ENCODE measurements at places on chromosomes 11 and 22.

DNA sequence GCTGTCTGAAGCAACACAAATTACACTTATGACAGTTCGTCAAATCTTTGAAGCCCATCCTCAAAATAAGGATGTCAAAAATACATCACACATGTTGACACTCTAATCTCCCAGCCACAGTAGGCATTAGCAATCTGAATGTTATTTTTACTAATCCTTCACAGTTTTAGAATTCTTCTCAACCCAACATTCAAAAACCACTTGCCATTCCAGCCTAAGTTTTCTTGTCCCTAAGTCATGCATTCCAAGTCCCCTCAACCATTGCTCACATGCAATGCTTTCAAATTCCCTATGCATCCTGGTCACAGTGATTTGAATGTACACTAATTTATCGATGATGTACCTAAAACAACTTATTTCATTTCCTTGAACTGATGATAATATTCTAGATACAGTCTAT lies 7.5 kb downstream of the BDNF start:
- H3K27ac ChIP-seq: no peak overlapping the region
- no peak overlapping the region for H3K4me3 ChIP-seq
- H3K36me3 ChIP-seq: no peaks in the 10 kb centered on the region
- peaks cover 32% of the 10 kb centered on the region for H3K27me3 ChIP-seq
- DNase-seq: no peak

- H3K36me3 ChIP-seq: peaks cover 6% of the 10 kb centered on the region
- no peak overlapping the region for H3K4me3 ChIP-seq
- no peaks in the 10 kb centered on the region for H3K27me3 ChIP-seq
- peak; percentile 80 for DNase-seq
- H3K27ac ChIP-seq: peak overlapping the region; percentile 23
Observed at GRCh38 chr11:9506489-9507276, 45.9 kb downstream of the ZNF143 start.

GRCh38 chr11:92192141-92192540 lies 32.5 kb upstream of the FAT3 start:
- H3K27me3 ChIP-seq: no peaks in the 10 kb centered on the region
- no peak for DNase-seq
- H3K4me3 ChIP-seq: no peak overlapping the region

DNA sequence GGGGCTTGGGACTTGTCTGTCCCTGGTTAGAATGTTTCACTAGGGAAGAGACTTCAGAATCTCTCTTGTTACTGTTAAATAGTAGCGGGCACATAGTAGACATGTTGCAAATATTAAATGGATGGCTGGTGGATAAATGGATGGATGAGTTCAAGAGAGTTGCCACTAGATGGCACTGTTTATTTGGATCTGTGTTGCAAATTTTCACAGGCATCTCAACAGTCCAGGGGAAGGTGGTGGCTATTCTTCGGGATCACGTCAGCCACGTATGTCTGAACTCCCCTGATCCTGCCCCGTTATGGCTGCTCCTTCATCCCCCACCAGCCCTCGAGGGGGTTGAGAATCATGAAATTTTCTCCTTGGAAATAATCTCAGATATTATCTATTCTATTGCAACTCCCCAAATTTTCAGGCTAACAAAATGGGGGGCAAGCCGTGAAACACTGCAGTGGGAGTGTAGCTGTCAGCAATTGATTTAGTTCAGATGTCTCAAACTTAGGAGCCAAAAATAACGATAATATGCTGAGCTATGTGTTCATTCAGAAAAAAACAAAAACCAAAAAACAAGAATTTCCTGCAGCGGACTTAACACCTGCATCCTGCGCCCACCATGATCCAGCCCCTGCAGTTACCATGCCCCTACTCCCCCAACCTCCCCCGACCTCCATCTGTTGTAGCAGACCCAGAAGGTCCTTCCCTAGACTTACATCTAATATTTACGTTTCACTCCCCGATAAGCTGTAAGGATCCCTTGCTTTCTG lies 29.1 kb upstream of the BIRC3 start:
- H3K27ac ChIP-seq: no peak overlapping the region
- DNase-seq: no peak
- H3K4me1 ChIP-seq: peaks cover 6% of the 10 kb centered on the region
- H3K4me3 ChIP-seq: peak overlapping the region; percentile 28

DNA sequence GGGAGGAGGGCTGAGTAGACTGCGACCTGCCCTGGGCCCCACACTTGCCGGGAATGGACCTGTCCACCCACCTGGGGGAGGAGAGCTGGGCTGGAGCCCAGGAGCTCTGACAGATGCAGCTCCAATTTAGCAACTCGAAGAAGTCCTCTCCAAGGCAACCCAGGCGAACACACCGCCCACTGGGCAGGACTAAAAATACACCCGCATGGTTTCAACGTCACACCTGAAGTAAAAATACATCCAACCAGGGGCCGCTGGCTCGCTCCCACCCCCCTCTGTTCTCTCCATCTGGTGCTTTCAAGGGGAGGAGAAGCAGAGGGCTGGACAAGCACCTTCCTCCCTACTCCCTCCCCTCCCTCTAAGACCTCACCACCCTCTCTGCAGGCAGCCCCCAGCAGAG lies 119.9 kb downstream of the FEZ1 start:
- peak overlapping the region; percentile 23 for H3K27ac ChIP-seq
- DNase-seq: peak; percentile 67
- H3K27me3 ChIP-seq: no peaks in the 10 kb centered on the region
- no peaks in the 10 kb centered on the region for H3K36me3 ChIP-seq
- H3K4me3 ChIP-seq: peak overlapping the region; percentile 8

- no peak overlapping the region for H3K27ac ChIP-seq
- no peaks in the 10 kb centered on the region for H3K36me3 ChIP-seq
- H3K4me1 ChIP-seq: peaks cover 26% of the 10 kb centered on the region
- peaks cover 3% of the 10 kb centered on the region for H3K27me3 ChIP-seq
- DNase-seq: no peak
- H3K4me3 ChIP-seq: no peak overlapping the region
Observed at GRCh38 chr22:38465673-38466490, 2.0 kb upstream of the KDELR3 start.

GRCh38 chr11:108914211-108914610 lies 249.3 kb downstream of the DDX10 start:
- no peak for DNase-seq
- no peaks in the 10 kb centered on the region for H3K27me3 ChIP-seq
- H3K27ac ChIP-seq: no peak overlapping the region
- H3K36me3 ChIP-seq: no peaks in the 10 kb centered on the region
- no peaks in the 10 kb centered on the region for H3K4me1 ChIP-seq

DNA sequence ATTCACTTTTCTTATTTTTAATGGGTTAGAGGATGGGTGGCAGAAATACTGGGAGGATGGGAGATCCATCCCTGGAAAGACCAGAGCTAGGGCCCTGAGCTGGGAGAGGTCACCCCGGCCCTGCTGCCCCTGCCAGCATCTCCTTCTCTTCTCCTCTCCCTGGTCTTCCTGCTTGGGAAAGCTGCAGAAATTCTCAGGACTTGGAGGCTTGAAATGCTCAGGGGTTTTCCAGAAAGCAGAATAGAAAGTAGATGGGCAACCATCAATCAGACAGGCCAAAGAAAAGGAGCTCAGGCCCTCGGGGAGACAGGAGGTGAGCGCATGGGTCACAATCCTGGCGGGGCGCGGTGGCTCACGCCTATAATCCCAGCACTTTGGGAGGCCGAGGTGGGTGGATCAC lies 1.5 kb downstream of the APOBEC3H start:
- no peaks in the 10 kb centered on the region for H3K36me3 ChIP-seq
- H3K4me1 ChIP-seq: no peaks in the 10 kb centered on the region
- no peak overlapping the region for H3K4me3 ChIP-seq

DNA sequence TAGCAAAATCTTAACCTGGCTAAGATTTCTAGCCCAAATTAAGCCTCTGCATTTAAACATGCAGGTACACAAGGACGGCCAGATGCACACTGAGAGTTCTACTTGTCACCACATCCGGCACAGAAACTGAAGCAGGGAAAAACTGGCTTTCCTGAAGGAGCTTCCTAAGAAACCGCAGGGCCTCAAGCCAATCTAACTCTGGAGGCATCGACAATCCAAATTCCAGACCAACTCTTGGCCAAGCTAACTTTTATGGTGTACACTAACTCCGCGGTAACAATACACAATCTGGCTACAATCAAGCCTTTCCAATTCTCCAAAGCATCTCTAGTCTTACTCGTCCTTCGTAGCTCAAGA lies 1.2 kb downstream of the MSANTD2 start:
- H3K4me3 ChIP-seq: peak overlapping the region; percentile 63
- peak overlapping the region; percentile 98 for H3K27ac ChIP-seq
- no peaks in the 10 kb centered on the region for H3K27me3 ChIP-seq
- H3K36me3 ChIP-seq: no peaks in the 10 kb centered on the region
- DNase-seq: no peak
- H3K4me1 ChIP-seq: peaks cover 31% of the 10 kb centered on the region

GRCh38 chr11:78688460-78688859 lies 113.8 kb upstream of the NARS2 start:
- no peaks in the 10 kb centered on the region for H3K4me1 ChIP-seq
- no peaks in the 10 kb centered on the region for H3K27me3 ChIP-seq
- DNase-seq: no peak
- H3K36me3 ChIP-seq: no peaks in the 10 kb centered on the region
- H3K4me3 ChIP-seq: no peak overlapping the region

DNA sequence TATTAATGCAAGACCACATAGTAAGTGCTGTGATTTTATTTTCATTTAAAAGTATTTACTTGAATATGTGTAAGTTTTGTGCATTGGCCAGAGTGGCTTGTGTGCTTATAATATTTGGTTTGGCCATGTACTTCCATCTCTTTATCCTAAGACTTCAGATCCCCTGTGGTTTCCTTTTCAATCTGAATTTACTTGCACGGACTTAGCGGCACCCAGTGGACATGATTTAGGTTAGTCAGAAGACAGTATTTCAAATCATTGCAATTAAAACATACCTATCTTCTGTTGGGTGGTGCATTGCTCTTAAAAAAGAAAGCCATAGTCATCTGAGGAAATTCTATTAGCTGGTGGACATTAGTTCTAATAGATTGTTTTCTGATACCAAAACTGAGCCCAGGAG lies 30.7 kb downstream of the PIWIL4 start:
- peaks cover 11% of the 10 kb centered on the region for H3K36me3 ChIP-seq
- no peak overlapping the region for H3K4me3 ChIP-seq
- H3K27ac ChIP-seq: no peak overlapping the region
- H3K27me3 ChIP-seq: no peaks in the 10 kb centered on the region
- no peaks in the 10 kb centered on the region for H3K4me1 ChIP-seq

- H3K4me1 ChIP-seq: no peaks in the 10 kb centered on the region
- H3K4me3 ChIP-seq: no peak overlapping the region
Observed at GRCh38 chr11:29962243-29962642, 54.6 kb downstream of the KCNA4 start.

GRCh38 chr11:39036021-39036420 lies 2423.4 kb downstream of the LRRC4C start:
- H3K36me3 ChIP-seq: no peaks in the 10 kb centered on the region
- H3K4me3 ChIP-seq: no peak overlapping the region
- no peaks in the 10 kb centered on the region for H3K4me1 ChIP-seq
- no peaks in the 10 kb centered on the region for H3K27me3 ChIP-seq
- no peak for DNase-seq
- H3K27ac ChIP-seq: no peak overlapping the region

GRCh38 chr22:48098243-48098920 lies 1335.9 kb downstream of the TBC1D22A start:
- H3K4me1 ChIP-seq: peaks cover 1% of the 10 kb centered on the region
- no peak overlapping the region for H3K4me3 ChIP-seq
- H3K27ac ChIP-seq: no peak overlapping the region
- peaks cover 27% of the 10 kb centered on the region for H3K27me3 ChIP-seq

DNA sequence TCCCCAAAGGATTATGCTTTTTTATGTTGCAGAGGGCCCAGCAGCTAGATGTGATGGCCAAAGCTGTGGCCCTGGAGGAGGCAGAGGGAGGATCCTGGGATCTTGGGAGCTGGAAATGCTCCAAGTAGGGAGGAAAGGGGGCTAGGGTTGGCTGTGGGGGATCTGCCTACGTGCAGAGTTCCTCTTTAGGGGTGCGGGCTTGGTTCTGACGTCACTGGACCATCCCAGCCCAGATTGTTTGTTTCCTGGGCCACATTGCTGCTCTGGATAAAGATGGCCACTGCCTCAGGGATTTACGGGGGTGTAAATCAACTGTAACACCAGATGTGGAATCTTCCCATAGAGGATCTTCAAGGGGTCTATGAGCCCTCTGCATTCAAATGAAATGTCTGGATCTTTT lies 110.3 kb upstream of the SYT13 start:
- no peaks in the 10 kb centered on the region for H3K36me3 ChIP-seq
- H3K4me1 ChIP-seq: no peaks in the 10 kb centered on the region
- no peak for DNase-seq
- H3K27ac ChIP-seq: no peak overlapping the region

DNA sequence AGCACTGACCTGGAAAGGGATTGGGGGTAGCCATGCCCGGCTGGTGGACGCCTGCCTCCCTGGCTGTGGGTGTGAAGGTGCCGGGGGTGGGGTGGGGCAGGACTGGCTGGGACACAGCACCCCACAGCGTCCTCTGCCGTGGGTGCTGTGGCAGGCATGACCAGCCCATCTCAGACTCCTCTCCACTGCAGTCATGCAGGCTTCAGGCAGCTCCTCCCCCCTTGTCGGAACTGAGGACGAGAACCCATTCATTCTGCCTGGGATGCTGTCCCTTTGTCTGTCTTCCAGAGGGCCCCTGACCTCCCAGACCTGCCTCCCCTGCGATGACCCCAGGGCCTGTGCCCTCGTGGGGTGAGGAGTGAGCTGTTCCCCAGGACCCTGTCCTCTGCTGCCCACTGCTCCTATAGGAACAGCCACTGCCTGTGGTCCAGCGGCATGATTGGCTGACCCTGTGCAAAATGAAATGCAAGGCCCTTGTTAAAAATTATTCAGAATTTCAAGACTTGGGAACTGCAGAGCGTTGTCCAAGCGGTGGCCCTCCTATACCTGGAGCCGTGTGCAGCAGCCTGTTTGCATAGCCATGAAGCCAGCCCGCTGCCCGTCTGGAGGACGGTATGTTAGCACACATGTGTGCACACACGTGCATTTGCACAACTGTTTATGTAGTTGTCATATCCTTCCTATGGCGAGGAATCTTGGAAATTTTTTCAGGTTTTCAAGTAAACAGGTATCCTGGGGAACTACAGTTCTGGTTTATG lies 1122.3 kb downstream of the BRD1 start:
- no peak overlapping the region for H3K4me3 ChIP-seq
- no peaks in the 10 kb centered on the region for H3K36me3 ChIP-seq
- peak; percentile 51 for DNase-seq

GRCh38 chr11:104487046-104487806 lies 323.3 kb upstream of the PDGFD start:
- H3K27me3 ChIP-seq: no peaks in the 10 kb centered on the region
- no peak overlapping the region for H3K4me3 ChIP-seq
- no peak overlapping the region for H3K27ac ChIP-seq
- no peaks in the 10 kb centered on the region for H3K4me1 ChIP-seq
- no peaks in the 10 kb centered on the region for H3K36me3 ChIP-seq

GRCh38 chr11:9269492-9270013 lies 4.4 kb upstream of the DENND5A start:
- H3K27me3 ChIP-seq: no peaks in the 10 kb centered on the region
- H3K36me3 ChIP-seq: no peaks in the 10 kb centered on the region
- no peak overlapping the region for H3K27ac ChIP-seq
- DNase-seq: peak; percentile 25

Measured in sigmoid colon (tissue), 7 donors.